Activated T-cell treated with anti-CD3 and anti-CD28 coated beads for 1 hour (primary cell): ENCODE measurements at places on chromosomes 7 and 10.

DNA sequence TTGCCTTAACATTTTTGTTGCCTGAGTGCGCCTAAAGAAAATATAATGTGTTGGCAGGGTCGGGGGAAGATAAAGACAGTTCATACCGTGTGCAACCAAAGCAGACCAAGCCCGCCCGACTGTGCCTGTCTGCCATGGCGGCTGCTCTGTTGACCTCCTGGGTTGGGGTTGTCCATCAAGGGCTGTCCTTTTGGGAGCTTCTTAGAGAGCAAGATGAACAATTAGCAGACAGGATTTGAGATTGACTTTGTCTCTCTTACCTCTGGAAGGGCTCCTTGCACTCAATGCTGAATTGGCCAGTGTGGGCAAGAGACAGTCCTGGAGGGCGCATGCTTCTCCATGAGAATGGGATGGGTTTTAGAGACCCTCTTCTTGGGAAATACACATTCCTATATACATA is 319.6 kb downstream of the GLRX3 start:
- no peak for DNase-seq

DNA sequence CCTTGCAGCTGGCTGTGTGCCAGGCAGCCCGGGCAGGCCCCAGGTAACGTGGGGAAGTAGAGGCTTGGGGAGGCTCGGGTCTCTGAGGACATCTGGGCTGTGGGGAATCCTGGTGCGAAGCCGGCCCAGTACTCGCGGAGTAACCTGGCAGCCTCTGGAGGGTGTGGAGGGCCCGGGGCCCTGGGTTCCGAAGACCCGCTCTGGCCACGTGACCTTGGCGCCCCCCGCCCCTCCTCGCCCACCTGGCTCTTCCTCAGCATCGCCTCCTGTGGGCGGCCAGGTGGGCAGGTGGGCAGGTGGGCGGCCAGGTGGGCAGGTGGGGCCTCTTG is 143.1 kb downstream of the WDR37 start:
- DNase-seq, result no peak

- no peak for DNase-seq
Observed at GRCh38 chr7:131222171-131222570, 105.5 kb upstream of the MKLN1 start.

GRCh38 chr7:102469351-102469971 is 4.7 kb downstream of the LRWD1 start:
- DNase-seq, result no peak

GRCh38 chr7:1950066-1950451 is 280.0 kb downstream of the ELFN1 start:
- no peak for DNase-seq

DNA sequence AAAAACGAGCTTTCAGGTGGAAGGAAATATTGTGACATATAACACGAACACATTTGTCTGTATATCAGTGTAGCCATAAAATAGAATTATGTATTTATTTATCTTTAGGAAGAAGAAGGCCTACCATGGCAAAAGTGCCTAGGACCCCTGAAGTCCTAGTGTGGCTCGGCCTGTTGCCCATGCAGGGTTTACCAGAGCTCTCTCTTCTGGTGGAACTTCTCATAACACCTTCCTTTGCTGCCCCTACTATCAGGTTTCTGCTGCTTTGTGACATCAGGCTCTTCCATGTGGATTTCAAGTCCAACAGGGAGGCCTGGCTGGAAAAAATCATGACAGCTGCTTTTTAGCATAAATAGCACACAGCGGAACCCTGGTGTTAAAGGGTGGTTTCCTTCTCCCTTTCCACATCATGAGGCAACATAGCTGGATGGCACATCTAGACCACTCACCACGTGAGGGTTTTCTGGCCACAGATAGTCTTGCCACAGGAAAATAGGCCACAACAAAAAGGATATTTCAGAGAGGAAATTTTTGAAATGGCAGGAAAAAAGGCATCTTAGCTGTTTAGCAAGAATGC is 44.8 kb upstream of the ADO start:
- no peak for DNase-seq

- no peak for DNase-seq
Observed at GRCh38 chr10:25024528-25024927, 8.1 kb downstream of the THNSL1 start.

GRCh38 chr10:68231106-68231816 is 652 bp downstream of the ATOH7 start:
- DNase-seq, result peak; percentile 1

DNA sequence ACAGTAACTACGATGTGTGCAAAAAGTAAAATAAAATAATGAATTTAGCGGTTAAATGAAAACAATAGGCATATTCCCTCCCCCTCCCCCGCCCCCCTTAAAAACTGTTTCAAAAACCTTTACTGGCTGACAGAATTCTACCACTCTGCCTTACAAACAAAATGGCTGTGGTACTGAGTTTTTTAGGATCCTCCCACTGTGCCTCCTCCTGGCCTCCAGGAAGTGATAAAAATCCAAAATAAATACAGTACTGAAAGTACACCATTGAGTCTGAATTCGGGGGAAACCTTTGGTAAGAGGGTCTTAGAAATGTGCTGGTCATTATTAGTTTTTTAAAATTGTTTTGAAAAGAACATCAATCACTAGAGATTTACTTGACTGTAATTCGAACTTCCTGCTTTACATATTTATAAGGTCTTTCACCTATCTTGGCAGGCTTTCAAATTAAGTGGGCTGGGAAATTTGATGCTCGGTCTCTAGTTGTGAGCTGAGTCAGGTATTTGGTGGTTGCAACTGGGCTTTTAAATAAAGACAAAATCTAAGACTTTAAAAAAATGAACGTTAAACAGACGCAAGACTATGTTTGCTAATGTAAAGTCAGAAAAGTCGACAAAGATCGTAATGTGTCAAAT is 32.5 kb upstream of the EPC1 start:
- no peak for DNase-seq

DNA sequence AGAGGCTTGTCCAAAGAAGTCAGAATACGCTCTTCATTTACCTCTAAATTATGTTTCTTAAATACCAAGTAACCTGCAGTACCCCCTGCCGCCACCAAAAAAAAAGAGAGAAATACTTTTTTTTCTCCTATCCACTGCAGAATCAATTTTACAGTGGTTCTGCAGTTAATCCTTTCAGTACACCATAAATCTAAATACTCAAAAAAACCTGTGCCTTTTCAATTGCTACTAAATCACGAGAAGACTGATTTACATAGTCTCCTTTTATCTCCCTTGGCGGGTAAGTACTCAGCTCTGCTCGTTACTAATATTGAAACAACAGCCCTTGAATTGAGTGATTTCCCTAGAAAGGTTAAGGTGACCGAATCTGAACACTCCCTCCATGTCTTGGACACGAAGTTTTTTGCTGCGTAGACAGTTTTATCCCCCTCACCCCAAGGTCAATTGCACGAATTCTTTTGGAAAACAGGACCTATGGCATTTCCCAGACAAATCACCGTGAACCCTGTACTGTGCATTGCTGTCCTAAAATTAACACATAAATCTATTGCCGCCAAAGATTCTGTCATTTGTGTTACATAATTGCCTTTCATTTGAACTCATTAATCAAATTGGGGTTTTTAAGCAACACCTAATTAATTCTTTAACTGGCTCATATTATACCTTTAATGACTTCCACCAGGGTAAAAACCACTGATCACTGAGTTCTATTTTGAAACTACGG is 512 bp upstream of the VIM start:
- no peak for DNase-seq

DNA sequence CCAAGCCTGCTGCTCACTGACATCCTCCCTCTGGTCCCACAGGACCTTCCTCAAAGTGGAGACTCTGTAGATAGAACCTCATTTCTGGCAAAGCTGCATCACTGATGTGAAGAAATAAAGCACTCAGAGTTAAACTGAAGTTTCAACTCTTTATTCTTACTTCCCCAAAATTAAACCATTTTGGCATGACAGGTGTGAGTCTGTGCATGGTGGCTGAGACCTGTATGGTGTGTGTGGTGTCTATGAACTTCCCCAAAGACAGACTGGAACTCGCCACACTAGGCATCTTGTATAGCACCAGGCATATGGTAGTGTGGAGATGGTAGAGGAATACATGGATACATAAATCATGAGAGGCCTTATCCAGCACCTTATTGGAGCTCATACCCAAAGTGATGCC is 6.6 kb upstream of the WDFY4 start:
- DNase-seq, result no peak

DNA sequence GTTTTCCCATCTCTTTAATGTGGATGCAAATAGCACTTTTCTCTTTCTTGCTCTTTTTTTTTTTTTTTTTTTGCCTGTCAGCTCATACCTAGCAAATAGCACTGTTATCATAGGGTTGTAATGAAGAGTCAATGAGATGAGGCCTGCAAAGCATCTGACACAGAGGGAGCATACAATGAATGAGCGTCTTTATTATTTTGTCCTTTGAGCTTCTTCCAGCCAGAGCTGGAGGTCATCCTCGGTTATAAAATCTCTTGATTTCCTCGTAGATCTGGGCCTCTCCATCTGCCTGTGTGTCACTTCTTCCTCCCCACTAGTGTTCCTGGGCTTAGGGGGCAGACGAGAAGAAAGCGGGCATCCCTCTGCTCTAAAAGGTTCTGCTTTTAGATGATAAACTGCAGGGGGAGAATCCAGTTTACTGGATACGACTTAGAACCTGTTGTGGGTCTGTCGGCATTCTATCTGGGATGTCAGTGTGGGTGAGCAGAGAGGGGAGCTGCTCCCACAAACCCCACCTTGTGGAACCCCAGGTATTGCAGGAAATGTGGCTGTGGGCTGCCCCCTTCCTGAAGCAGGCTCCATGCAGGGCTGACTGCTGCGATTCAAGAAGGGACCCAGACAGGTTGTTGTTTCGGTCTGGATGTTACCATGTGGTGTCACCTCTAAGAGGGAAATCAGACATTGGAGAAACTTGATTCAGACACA is 135.8 kb upstream of the GPR26 start:
- DNase-seq, result no peak

- no peak for DNase-seq
Observed at GRCh38 chr10:7962592-7962991, 91.9 kb upstream of the GATA3 start.

DNA sequence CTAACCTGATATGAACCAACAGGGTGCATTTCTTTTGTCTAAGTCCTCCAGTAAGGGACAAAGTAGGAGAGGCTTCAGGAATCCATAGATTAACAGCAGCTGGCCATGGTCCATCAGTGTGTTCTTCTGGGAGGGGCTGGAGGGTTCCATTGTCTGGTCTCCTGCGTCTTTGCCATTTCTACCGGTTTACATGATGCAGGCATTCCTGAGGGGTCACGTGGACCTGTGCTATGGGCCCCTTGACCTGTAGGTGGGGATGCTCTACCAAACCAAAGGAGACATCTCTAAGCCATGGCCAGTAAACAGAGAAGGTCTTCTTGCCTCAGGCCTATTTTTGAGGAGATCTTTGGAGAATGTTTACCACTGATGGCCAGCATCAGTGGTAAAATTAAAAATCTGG is 28.7 kb upstream of the HABP2 start:
- DNase-seq, result no peak

GRCh38 chr10:6211341-6211670 is 8.6 kb downstream of the PFKFB3 start:
- no peak for DNase-seq

DNA sequence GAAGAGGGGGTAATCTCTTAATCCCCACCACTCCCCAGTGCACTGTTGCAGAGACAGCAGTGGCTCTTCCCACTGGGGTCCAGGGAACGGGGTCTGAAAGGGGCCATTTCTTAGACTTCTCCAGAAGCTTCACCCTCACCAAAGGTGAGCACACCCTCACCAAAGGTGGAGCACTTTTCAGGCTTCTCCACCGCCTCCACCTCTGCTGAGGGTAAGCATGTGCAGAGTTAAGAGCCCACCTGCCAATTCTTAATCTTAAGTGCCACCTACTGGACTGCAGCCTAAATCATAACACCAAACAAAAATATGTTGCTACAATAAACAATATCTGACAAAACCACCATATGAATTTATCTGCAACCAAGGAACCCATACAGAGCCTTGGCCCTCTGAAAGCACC is 27.0 kb downstream of the SNX13 start:
- DNase-seq, result no peak

- no peak for DNase-seq
Observed at GRCh38 chr10:2300231-2300630, 562.9 kb upstream of the ADARB2 start.

- no peak for DNase-seq
Observed at GRCh38 chr10:29849126-29849833, 210.1 kb downstream of the JCAD start.

- no peak for DNase-seq
Observed at GRCh38 chr10:67666416-67667034, 29.5 kb downstream of the CTNNA3 start.

GRCh38 chr10:51985336-51985735 is 285.9 kb upstream of the CSTF2T start:
- no peak for DNase-seq

GRCh38 chr10:102422545-102423129 is 2.0 kb downstream of the FBXL15 start:
- no peak for DNase-seq

DNA sequence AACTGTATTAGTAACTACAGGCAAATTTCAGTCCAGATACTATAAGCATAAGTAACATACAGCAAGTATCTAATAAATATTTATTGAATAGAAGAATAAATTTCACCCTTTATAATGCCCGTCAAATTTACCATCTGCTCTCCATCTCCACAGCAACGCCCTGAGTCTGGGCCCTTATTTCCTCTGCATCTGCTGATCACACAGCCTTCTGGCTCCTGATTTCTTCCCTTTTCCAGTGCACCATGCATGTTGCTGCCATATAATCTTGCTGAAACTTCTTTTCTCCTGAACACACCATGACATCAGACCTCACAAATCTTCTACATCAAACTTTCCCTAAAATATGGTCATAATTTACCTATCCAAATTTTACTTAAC is 15.4 kb downstream of the HYCC1 start:
- DNase-seq, result no peak

GRCh38 chr10:124728071-124728829 is 15.9 kb downstream of the FAM53B start:
- DNase-seq, result no peak

GRCh38 chr7:104196161-104196560 is 11.7 kb downstream of the ORC5 start:
- DNase-seq, result no peak

GRCh38 chr7:73864981-73865711 is 4.2 kb downstream of the TMEM270 start:
- DNase-seq, result no peak

GRCh38 chr10:88237896-88238614 is 345.1 kb downstream of the RNLS start:
- no peak for DNase-seq

- no peak for DNase-seq
Observed at GRCh38 chr10:26491934-26492333, 53.8 kb downstream of the APBB1IP start.

- no peak for DNase-seq
Observed at GRCh38 chr7:136056651-136057231, 79.6 kb upstream of the MTPN start.

DNA sequence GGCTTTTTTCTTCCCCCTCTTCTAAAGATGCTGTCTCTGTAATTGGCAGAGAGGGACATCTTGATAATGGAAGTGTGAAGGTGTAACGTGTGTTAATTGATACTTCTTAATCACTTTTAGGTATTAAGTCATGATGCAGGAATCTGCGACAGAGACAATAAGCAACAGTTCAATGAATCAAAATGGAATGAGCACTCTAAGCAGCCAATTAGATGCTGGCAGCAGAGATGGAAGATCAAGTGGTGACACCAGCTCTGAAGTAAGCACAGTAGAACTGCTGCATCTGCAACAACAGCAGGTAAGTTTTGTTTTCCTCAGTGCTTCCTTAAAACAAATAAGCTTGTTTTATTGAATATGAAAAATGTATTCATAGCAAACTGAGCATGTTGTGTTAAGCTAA is 11.8 kb downstream of the FOXP2 start:
- DNase-seq, result no peak

- no peak for DNase-seq
Observed at GRCh38 chr7:83987764-83988163, 206.8 kb downstream of the SEMA3A start.
